CD4-positive, alpha-beta T cell treated with Interleukin-15 for 4 hours (primary cell): ENCODE measurements at places on chromosomes 1 and 21.
A peak's percentile ranks its signal among the peaks of the same experiment; 100 is the strongest.

DNA sequence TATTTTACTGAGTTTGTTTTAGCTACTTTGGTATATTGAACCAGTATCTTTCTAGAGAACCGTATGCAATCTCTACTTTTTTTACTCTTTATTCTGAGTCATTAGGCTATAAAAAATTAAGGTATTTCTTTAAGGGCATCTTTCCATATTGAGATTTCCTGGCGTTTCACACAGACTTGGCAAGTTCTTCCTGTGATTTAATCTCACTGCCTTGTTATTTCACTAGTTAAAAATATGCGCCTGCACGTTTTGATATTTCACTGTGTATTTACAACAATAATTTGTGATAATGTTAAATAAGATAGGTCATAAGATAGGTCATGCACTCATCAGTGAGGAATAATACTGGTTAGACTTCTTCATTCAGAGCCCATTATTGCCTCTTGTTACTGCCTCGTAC, 16.2 kb upstream of the CR1L start:
- no peak for DNase-seq

- DNase-seq, result no peak
These were observed 31.9 kb downstream of the PUM1 start for GRCh38 chr1:31033598-31033997.

- no peak for DNase-seq
These were observed 32.7 kb upstream of the C1orf198 start for GRCh38 chr1:230900984-230901383.

DNA sequence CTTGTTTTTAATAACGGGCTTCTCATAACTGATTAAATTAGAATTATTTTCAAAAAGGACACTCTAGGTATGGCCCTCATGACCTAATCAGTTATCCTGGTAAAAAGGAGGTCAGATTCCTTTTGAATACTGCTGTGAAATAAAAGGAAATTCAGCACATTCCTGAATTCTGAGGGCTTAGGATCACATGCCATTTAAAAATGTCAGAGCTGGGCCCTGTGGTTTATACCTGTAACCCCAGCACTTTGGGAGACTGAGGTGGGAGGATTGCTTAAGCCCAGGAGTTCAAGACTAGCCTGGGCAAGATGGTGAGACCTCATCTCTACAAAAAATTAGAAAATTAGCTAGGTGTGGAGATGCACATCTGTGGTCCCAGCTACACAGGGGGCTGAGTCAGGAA, 18.0 kb upstream of the RABGGTB start:
- no peak for DNase-seq

- no peak for DNase-seq
These were observed 63.6 kb upstream of the GALNT2 start for GRCh38 chr1:230003409-230003808.

GRCh38 chr1:33563699-33564098, 91.3 kb downstream of the ZSCAN20 start:
- DNase-seq, result no peak

GRCh38 chr1:6775261-6776043, 9.8 kb upstream of the CAMTA1 start:
- DNase-seq, result no peak

DNA sequence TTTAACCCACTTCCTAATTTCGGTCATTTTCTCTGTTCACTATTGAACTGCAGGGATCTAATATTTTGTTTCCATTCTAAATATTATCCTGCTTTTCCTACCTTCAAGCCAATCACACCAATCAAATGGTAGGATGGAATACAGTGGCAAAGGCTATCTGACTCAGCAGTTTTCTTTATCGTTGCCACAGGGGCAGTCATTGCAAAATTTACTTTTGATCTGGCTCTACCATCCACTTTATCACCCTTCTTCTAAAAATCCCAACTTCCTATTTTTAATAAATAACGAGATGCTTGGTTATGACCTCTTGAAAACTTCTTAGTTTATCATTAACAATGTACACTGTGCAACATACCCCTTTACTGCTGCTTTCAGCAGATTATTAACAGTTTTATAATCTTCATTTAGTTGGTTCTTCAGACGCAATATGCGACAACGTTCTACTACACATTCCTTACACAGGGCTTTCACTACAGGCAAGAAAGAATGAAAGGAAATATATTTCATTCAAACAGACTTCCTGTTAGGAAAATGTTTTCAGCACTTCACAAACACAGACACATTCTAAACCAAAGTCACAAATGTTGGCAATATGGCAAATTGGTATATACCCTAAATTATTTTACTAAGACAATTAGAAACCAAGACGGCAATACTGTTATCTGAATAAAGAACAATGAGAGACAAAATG, 52.3 kb upstream of the RAP1GAP start:
- DNase-seq, result no peak

GRCh38 chr1:107829036-107829770, 135.8 kb downstream of the VAV3 start:
- DNase-seq, result peak; percentile 37

DNA sequence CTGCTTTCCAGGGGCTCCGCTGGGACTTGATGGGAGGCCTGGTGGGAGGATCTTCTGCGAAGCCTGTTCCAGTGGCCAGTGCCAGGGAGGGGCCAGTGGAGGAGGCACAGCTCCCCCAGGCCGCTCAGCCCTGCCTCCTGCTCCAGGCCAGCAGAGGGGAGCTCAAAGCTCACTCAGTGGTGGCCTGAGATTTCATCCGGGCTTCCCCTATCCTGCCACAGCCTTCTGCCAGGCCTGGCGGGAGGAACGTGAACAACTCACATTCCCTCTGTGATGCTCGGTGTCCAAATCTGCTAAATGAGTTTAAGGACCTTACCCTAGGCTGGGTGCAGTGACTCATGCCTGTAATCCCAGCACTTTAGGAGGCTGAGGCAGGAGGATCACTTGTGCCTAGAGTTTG, 3.3 kb downstream of the CLCNKB start:
- no peak for DNase-seq

GRCh38 chr1:154970631-154971340, at the start of gene SHC1:
TSS of gene SHC1 (minus strand) at chr1:154970747. CDS start at chr1:154970526, 221 bp downstream.
- peak; percentile 29 for DNase-seq

GRCh38 chr1:28280501-28280900, 21.2 kb downstream of the SESN2 start:
- DNase-seq, result no peak

GRCh38 chr1:156638189-156638985, 3.5 kb upstream of the BCAN start:
- no peak for DNase-seq

GRCh38 chr1:25198663-25199252, 33.5 kb downstream of the SYF2 start:
- DNase-seq, result no peak

GRCh38 chr1:45478121-45478814, 12.7 kb downstream of the TESK2 start:
- no peak for DNase-seq

- no peak for DNase-seq
These were observed 158.0 kb downstream of the GPATCH2 start for GRCh38 chr1:217472915-217473314.
